ENCODE measurements at places on chromosomes 5 and 9. TPM values are rescaled to one million over a fixed set of nuclear protein-coding genes. Genes with fewer than 3 reads are reported as not detected.

DNA sequence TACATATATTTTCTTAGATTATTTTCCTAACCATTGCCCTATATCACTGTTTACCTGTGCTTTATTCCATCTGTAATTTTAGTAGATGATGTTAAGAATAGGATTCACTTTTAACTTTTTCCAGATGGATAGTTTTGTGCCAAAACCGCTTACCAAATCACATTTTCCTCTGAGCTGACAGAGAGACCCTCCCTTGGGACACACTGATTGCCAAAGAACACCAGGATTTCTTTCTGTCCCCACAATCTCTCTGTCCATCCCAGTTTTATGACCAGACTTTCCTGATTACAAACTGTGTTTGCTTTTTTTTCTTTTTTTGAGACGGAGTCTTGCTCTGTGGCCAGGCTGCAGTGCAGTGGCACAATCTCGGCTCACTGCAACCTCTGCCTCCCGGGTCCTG is 81.3 kb upstream of the SPATA31C2 start:
- no peak for DNase-seq

CAVIN4 gene
- 0.10 TPM for total RNA-seq

- no peak for DNase-seq
Observed at GRCh38 chr5:94240134-94240533, 378.3 kb downstream of the KIAA0825 start.

SLC25A46 gene
- total RNA-seq = 57.4 TPM

PLAC8L1 gene
- 1.4 TPM for total RNA-seq

DNA sequence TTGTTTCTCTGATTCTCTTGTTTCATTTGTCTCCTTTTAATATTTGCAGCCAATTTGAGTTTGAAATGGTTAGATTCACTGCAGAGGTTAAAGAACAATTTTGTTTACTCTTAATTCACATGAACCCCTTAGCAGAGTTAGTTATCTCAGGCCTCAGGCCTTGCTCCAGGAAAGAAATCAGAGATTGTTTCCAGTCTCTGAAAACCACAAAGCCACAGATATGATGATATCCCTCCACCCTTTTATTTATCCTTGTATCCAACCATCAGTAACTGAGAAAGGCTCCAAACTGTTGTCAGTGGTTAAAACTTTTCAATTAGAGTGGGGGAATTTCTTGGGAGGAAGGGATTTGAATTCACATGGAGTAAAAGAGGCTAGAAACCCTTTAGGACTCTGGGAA is 406.0 kb upstream of the DMAC1 start:
- DNase-seq = no peak

GRCh38 chr5:2112173-2113025 is 229.7 kb upstream of the IRX4 start:
- no peak for DNase-seq

DNA sequence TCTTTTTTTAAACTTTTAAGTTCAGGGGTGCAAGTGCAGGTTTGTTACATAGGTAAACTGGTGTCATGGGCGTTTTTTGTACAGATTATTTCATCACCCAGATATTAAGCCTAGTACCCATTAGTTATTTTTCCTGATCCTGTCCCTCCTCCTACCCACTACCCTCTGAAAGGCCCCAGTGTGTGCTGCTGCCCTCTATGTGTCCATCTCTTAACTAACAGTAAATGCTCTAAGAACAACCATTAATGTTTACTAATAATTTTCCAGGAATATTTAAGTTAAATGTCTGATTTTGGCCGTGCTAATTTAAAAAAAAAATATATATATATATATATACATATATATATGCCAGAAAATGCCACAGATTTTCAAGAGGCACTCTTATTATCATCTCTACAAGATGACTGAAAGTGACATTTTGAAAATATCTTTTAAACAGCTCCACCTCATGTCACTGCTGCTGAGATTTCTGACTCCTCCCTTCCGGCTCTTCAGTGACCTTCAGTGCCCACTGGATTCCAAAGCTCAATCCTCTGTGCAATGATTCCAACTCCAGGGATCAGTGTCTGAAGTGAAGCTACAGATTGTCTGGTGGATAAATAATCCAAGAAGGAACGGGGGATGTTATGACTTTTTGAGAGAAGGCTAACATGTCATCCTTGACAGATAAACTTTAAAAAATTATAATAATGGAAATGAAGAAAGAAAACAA is 46.7 kb upstream of the HNRNPA0 start:
- no peak for DNase-seq

TNFSF8 gene
- total RNA-seq = 84.2 TPM

PAEP gene
- not detected for total RNA-seq

DNA sequence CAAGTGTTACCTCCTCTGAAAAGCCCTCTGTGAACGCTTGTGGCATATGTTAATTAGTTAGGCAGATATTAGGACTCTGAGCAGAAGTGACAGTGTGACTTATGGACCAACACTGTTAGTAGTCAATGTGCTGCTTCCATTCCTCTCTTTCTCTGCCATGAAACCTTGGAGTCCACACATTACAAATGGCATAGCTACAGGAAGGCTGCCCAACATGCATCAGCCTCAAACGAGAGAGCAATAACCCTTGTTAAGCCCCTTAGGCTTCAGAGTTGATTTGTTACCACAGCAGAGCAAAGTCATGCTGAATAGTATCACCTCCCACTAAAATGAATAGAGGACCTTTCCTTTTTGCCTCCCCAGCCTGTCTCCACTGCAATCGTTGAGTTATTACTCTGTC is 397.7 kb upstream of the SMARCA2 start:
- DNase-seq = no peak

DNA sequence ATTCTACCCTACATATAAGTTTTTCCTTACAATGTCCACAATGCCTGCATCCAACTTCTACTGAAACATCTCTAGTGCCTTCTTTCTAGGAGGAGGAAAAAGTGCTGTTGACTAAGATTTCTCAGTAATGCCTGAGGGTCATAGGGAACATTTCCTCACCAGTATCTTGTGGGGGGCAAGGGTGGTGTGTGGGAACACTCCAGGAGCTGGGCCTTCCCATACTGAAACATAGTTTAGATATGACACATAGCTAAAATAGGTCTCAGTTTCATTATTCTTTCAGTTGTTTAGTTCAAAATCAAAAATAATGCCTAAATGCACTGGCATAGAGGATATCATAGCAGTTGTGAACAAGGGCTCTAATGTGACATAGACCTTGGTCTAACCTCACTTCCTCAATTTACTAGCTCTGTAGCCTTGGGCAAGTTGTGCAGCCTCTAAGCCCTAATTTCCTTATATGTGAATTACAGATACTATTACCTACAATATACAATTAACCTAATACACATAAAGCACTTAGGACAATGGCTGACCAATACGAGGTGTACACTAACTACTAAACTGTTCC is 66.1 kb downstream of the HAPLN1 start:
- DNase-seq = no peak

DNA sequence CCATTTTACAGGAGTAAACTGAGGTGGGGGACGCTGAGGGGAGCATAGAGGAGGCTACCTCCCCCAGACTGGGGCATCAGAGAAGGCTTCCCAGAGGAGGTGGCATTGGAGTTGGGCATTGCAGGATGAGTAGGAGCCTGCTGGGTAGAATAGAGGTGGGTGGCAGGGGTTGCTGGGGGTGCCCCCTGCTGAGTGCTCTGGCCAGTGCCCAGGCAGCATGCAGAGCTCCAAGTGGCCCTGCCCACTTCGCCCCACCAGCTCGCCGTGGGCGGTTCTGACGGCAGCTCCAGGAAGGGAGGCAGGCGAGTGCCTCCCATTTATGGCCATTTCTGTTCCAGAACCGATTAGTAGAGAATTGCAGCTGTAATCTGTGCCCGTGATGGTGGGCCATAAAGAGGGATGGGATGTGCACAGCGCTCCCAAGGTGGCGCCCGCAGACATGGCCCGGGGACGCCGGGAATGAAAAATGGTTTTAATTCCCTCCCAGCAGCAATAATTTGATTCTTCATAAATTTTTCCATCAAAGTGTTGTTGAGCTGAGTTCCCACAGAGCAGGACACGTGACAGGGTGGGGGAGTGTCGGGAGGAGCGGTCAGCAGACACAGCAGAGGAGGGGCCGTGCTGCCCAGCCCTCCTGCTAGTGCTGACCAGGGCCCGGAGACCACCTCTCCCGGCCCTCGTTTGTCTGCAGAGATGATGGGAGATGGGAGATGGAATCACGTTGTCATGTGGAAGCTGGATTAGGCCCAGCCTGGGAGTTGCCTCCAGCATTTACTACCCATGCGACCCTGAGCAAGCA is 75.5 kb downstream of the LMX1B start:
- no peak for DNase-seq

DNA sequence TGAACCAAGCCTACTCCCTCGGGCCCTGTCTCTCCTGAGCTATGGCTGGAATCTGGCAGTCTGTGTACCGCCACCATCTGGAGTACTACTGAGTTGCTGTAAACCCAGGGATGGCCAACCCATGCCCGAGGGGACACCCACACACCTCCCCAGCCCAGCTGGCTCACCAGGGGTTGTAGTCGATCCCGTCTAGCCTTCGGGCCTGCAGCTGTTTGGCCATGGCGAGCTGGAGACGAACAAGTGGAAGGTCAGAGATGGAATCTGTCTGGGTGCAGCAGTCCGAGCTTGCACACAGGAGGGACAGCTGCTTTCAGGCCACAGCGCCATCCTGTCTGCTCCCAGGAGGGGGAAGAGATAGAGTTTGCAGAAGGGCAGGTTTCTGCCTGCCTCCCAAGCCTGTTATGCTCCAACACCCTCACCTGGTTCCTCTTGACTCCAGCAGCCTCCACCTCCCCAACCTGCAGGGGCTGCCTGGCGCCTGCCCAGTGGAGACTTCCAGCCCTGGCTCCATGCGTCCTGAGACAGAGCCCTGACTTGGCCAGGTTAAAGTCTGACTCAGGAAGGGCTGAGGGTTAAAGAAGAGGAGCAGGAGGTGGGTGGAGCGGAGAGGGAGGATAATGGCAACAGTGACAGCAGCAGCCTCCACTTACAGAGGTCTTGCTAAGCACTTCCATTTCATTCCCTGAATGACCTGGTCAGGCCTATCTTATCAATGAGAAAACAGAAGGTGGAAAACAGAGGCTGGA is 15.8 kb upstream of the SPOUT1 start:
- DNase-seq = no peak
